ENCODE measurements at places on chromosomes 5 and 9.

DNA sequence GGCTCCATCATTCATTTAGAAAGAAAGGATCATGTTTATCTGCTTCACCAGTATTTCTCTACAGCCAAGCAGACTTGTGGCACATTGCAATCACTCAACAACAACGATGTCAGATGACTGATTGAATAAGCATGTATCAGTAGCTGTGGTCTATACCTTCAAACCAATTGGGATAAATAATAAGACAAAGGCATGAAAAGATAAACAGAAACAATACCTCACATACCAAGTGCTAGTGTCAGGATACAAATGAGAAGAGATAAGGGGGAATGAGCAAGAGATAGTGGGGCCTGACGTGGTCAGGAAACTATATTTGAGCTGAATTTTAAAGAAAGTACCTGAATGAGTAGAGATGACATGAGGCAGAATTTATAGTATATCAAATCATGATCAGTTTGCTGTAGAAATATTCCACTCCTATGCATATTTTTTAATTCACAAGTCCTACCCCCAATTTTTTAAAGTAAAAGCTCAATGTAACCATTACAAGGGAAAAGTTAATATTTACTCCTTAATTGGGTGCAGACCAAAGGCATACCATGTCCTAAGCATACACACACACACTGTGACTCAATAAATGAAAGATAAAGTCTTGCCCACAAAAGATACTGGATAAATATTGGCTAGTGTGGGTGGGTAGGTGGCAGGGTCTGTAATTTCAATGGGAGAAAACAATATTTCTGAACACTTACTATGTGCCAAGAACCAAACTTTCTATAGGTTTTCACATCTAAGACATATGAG is 284.5 kb downstream of the SPOCK1 start:
- no peak for DNase-seq

DNA sequence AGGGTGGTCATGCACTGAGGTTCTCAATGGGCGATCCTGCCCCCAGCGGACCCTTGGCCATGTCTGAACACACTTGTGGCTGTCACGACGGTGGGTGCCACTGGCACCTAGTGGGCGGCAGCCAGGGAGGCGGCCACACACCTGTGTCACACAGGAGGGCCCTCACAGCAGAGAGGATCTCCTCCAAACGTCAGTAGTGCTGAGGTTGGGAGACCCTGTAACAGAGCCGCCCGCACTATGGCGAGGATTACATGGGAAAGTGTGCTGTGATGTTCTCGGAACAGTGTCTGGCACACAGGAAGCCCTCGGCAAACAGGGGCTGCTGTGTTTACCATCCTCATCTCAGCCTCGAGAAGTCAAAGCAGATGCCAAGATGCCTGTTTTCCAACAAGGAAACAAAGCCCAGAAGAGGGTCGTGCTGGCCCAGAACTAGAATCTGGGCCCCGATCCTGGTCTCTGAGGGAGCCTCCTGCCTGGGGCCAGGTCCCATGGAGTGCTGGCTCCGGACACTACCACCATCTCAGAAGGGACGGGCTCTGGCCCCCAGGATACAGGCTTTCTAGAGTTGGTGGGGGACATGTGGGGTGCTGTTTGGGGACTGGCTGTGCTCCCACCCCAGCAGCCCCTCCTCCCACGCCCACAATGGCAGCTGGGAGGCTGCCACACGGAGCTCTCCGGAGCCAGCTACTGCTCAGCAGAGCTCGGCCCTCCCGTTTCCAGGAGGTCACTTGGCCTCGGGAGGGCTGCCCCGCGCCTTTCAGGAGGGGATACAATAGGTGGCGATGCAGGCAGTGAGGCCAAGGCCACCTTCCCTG is 48.2 kb downstream of the DBH start:
- DNase-seq = no peak

- peak; percentile 56 for DNase-seq
Measured at GRCh38 chr9:642014-642413, 199.5 kb upstream of the DMRT1 start.

DNA sequence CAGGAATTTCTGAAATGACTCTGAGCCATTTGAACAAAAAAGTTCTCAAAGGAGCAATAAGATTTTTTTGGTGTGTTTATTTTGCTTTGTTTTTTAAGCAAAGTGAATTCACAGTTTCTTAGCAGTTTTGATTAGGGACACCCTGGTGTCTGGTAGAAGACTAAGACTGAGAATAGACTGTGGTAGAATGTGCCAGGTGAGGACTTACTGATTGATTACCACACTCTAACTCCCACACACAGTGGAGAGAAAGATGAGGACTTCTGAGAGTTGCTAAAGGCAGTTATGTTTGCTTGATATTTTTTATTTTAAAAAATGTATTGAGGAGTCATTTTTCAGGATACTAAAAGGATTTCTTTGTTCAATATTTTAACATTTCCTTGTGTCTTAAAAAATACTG is 175.1 kb downstream of the CD180 start:
- DNase-seq = no peak

DNA sequence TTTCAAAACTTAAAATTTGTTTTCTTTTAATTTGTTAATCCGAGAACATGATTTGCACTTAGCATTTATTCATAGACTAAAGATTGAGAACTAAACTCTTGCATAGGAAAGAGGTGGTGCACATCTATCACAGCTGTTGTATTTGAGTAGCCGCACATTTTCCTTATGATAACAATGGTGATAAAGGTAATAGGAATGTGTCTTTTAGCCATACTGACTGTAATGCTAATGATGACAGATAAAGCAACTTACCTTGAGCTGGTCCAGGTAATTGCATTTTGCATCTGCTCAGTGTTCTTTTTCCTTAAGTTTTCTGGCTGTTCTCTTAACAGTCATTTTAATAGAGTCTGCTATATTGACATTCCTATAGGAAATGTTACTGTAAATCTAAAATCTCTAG is 19.0 kb downstream of the PHAX start:
- no peak for DNase-seq

- no peak for DNase-seq
Measured at GRCh38 chr9:130912932-130913598, 16.5 kb upstream of the QRFP start.

- DNase-seq = no peak
Measured at GRCh38 chr5:79108792-79109191, 2.8 kb upstream of the BHMT start.

- DNase-seq = no peak
Measured at GRCh38 chr5:89435347-89435746, 552.4 kb upstream of the MEF2C start.

DNA sequence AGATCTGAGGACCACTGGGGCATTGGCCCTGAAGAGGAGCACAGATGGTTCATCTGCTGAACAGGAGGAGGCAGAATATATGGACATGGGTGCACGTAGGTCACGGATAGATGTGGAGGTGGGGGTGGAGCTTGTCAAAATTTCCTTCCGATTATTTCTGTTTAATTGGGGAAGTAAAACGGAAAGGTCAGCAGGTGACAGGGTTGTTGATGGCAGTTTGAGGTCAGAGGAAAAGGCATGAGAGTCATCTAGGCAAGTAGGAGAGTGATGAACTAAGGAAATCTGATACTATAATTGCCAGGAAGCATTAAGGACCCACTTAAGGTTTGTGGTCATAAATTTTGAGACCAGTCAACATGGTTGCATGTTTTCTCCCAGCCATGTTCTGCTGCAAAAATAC is 8.4 kb upstream of the FAM81B start:
- DNase-seq = peak; percentile 48

- DNase-seq = no peak
Measured at GRCh38 chr5:133779828-133780475, 167.6 kb upstream of the FSTL4 start.

GRCh38 chr9:90012949-90013348 is 408.1 kb downstream of the GADD45G start:
- DNase-seq = no peak
